ENCODE measurements at places on chromosomes 2 and 18. TPM values are rescaled to one million over a fixed set of nuclear protein-coding genes. Genes with fewer than 3 reads are reported as not detected.

The SERPINB12 gene
- not detected for total RNA-seq

The MC4R gene
- total RNA-seq = not detected

GRCh38 chr2:173232956-173233744 lies 121.5 kb upstream of the CDCA7 start:
- DNase-seq = no peak

- DNase-seq = no peak
These were observed 33.7 kb downstream of the G6PC2 start for GRCh38 chr2:168934826-168935225.

GRCh38 chr2:37985333-37985732 lies 60.2 kb downstream of the RMDN2 start:
- DNase-seq = peak; percentile 55

Measured in Daoy (cell line).